ENCODE measurements at places on chromosomes 13 and 19.

DNA sequence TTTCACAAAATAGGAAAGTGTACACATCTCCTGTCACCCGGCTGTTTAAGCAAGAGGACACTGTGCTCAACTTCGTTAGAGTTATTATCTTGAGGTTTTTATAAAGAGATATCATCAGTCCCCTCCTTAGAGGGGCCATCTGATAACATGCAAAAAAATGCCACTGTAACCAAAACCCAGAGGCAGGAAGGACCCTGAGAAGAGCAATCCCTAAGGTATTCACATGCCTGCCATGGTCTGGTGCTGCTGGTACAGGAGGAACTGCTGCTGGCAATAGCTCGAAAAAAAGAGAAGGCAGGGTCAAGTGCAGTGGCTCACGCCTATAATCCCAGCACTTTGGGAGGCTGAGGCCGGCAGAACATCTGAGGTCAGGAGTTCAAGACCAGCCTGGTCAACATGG is 12.8 kb upstream of the CEACAM3 start:
- DNase-seq = no peak

DNA sequence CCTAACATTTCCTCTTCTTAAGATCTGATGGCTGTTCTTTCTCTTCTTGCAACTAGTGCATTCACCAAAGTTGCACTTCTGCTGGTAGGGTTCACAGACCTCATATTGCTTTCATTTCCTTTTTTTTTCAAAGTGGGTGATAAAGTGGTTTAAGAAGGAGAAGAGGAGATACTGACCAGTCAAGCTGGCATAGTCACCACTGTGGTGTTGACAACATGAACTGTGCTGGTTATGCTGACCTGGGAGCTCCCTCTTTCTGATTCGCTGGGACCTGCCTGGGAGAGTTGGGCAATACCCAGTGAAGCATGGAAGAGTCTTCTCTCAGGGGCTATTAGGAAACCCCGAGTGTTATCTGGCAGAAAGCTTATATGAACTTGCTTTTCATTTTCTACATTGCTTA is 222.9 kb downstream of the SLITRK5 start:
- no peak for DNase-seq

DNA sequence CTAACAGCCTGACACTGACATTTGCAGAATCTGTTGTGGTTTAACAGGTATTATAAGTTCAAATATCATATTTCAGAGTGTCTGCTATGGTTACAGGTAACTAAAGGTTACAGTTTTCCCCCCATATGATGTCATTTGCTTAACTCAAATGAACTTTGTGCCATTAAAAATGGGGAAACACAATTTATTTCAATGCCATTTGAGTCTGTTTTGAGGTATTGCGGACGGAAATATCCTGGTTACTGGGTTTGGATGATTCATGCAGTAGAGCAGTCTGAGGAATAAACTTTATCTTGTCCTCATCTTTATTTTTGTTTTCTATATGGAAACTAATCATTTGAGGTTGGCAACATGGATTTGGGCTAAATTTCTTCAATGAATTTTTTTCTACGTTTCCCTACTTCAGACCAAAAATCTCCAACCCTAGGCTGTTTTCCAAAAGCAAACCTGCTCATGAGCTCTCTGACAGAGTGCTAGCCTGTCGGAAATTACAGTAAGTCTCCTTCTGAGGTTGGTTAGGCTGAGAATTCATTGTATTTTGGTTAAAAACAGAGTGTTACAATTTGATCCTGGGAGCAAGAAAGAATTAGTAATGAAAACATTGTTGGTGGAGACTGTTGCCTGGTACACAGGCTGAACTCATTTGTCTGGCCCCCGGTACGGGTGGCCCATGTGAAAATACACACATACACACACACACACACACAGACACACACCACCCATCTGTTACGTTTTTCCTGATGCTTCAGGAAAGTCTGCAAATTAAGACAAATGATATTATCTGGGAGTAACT is 66.1 kb downstream of the AKAP11 start:
- no peak for DNase-seq

DNA sequence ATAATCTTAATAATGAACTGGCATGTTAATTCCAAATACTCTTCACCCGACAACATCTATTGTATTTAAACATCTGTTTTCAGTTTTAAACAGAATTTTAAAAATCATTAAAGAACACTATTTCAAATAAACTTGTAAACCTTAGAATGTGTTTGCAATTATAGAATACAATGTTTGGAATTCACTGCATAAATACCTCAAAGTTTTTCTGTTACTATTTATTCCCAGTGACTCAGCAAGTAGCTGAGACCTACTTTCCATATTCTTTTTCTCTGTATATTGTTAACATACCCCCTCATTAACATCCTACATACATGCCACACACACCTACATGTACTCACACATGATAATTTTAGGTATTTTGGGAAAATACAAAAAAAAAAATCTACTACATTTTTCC is 1134.3 kb downstream of the SLITRK1 start:
- no peak for DNase-seq

DNA sequence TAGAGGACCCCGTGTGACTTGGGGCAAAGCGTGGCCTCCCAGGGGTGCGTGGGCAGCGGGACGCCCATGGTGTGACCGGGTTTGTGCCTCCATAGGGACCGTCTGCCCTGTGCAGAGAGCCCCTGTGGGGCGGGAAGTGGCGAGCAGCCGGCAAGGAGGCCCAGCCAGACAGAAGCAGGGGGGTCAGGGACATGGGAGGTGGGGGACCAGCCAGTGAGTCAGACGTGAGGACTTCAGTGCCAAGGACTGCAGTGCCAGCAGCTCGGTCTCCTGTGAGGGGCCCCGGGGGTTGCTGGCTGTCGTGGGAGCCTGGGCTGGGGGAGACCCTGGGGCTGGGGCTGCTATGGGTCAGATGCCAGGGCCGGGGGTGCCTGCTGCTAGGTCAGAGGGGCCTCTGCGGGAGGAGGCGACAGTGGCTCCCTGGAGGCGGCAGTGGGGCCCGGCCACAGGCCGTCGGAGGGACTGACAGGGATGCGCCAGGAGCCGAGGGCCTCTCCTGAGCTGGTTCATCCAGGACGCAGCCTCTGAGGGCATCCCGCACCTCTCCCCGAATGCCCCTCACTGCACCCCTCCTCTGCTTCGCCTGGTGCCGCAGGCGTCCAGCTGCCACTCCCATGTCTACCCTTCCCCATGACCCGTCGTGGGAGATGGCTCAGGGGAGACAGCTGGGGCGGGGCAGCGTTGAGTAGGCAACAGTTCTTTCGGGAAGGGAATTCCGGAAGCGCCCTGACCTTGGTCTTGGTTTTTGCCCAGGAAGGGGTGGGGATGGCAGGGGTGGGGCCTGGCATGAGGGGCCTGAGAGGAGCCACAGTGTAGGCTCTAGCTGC is 80.0 kb downstream of the KDM4B start:
- no peak for DNase-seq

GRCh38 chr19:21028969-21029268 is 8.5 kb downstream of the ZNF430 start:
- DNase-seq = no peak

DNA sequence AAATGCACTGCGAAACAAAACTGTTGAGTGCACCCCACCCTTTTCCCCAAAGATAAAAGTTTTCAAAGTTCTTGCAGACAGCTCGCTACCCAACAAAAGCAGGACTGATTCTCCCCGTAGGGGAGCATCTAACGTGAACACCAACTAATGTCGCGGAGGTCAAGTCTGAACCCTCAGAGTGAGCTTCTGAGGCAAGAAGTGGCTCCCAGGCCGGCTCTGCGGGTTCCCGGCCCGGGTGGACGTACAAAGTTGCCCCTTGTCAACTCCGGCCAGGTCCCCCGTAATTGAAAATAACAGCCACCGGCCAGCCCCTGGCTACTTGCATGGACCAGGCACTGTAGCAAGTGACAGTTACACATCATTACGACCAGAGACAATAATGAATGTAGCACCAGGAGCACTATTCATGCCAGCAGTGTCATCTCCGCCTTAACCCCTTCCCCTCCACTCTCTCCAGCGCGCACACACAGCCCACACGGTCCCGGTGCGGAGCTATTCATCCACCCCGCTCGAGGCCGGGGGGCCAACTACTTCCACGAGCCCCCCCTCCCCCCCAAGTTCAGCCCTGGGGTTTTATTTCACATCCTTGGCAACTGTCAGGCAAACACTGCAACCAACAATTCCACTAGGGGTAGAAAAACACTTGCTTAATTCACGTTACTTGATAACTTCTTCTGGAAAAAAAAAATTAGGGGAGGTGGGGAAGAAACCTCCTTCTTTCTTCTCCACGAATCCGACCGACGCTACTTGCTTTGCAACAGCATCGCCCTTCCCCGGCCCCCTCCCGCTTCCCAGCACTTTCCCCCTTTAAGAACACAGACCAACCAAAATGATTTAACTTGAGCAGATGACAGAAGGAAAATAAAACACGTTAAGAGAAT is 1.2 kb downstream of the KLF12 start:
- DNase-seq = no peak

- DNase-seq = peak; percentile 64
Observed at GRCh38 chr19:46471116-46471733, at the start of gene PNMA8A. TSS of gene PNMA8A (minus strand) at chr19:46471563. CDS start at chr19:46471035, 528 bp downstream.

DNA sequence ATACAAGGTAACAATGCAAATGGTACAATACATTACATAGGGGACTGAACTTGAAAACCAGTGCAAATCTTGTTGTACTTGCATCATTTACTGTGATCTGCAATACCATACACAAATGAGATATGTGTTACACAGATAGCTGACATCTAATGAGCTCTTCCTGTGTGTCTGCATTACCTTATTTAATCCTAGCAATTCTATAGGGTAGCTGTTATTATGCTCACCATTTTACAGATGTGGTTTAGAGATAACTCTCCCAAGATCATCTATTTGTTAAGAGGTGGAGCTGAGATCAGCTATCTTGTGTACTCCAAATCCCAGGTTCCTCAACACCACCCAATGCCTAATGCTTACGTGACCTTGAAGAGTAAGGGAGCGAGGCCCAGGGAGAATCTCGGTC is 21.4 kb upstream of the SERP2 start:
- no peak for DNase-seq

GRCh38 chr13:26299168-26299750 is 45.3 kb downstream of the CDK8 start:
- no peak for DNase-seq

GRCh38 chr19:45955905-45956608 is 17.6 kb downstream of the NOVA2 start:
- DNase-seq = no peak

GRCh38 chr19:34265221-34265650 is 10.9 kb downstream of the GARRE1 start:
- no peak for DNase-seq

DNA sequence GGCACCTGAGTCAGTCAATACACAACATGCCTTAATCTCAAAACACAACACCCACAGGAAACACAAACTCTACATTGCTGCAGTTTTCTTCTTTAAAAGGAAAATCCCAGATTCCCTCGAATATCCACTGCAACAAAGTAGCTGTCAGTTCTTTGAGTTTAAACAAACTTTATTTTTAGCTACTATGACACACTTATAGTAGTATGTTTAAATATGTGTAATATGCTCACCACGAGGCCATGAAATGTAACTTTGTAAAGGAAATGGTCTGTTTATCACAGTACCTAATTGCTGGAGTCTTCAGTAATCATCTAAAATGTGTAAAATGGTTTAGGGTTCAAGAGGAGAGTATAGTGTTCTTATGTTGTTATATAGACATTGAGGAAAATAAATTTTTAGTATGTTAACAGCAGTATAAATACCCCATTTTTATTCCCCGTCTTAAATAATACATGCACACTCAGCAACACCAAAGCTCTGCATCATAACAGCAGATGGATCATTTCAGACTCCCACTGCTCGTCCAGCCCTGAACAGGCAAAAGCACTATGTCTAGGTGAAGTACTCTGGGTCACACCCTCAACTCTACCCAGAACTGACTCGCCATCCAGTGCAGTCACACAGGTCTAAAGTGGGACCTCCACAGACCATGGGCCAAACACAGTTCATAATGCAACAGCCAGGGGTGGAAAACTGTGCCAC is 20.6 kb downstream of the TUBGCP3 start:
- DNase-seq = no peak

DNA sequence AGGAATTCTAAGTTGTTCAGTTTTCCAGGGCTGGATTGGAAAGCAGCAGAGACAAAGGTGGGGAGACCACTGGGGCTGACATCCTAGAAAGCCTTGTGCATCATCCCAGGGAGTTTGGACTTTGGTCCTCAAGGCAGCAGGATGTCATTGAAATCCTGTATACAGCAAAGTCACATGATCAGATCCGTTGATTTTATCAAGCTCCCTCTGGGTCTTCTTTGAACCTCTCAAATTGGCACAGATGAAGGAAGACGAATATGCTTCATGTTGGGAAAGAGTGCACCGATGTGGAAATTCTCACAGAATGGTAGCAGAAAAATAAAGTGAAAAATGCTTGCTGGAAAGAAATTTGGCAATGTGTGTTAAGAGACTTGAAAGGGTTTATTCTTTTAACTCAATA is 149.8 kb upstream of the TMTC4 start:
- DNase-seq = no peak

DNA sequence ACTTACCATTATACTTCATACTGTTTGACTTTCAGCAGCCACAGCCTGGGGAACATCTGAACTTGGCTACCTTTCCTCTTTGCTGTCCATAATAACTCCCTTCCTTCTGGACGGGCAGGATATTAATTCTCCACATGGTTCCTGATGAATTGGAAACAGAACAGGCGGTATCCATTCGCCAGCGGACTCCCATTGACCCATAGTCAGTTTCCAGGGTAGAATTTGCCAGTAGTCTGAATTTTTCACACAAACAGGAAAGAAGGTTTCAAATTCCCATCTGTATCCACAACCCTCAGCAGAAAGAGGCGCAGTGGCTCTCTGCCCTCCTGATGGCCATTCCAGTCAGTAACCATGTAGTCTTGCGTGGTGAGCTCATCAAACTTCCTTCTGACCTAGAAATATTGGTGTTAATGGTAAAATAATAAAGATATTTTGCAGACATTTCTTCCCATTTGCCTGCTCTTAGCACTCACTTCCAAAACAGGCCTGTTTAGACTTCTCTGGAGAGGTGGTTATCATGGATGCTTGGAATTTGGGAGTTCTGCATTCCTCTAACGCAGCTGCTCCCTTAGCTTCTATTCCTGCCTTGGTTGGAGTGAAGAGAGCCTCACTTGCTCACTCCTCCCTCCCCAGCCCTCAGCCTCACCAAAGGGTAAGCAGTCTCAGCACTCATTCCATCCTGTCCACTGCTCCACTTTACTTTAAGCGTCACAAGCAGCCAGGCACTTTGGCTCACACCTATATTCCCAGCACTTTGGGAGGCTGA is 75.0 kb upstream of the OXGR1 start:
- DNase-seq = no peak

GRCh38 chr13:99648066-99648665 is 146.9 kb downstream of the TM9SF2 start:
- no peak for DNase-seq

GRCh38 chr13:105446197-105446596 is 1089.3 kb downstream of the EFNB2 start:
- DNase-seq = no peak

DNA sequence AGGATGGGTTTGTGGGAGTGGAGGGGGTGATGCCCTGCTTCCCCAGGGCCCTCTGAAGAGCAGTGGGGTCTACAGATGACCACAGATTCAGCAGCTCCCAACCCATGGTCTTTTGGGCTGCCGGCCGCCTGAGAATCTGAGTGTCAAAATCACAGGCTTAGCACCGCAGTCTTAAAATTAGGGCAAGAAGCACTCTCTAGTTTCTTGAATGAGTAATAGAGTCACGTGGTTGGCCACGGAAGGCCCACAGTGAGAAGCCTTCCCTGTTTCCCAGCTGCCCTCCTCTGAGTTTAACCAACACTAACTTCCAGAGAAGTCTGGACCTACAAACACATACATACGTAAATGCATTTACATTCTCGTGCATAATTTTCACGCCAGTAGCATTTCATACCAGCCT is 5.2 kb downstream of the PRMT1 start:
- DNase-seq = no peak

- DNase-seq = no peak
Observed at GRCh38 chr19:44807652-44808462, 1.0 kb upstream of the BCAM start.

All from anterior cingulate cortex (tissue), 58 donors.